ENCODE measurements at places on chromosomes 6 and 20.

- DNase-seq, result no peak
Measured at GRCh38 chr6:119224095-119224701, 125.4 kb downstream of the MAN1A1 start.

DNA sequence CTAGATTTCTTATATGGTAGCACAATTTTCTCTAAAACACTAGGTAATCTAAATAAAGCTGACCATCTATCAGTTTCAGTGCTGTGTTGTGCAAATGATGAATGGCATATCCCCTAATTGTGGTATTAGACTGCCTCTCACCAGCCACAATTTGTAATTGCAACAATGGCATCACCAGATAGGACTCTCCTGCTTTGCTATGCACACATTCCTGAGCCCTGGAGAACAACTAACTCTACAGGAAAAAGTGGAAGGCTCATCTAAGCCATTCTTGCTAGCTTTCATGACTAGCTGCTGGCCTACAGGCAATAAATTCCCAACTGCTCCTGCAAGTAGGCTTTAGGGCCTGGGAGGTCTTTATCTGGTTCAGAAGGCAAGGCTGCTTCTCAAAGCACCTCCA lies 974.1 kb downstream of the EYS start:
- no peak for DNase-seq

- DNase-seq, result no peak
Measured at GRCh38 chr6:218153-219018, 73.9 kb upstream of the DUSP22 start.

DNA sequence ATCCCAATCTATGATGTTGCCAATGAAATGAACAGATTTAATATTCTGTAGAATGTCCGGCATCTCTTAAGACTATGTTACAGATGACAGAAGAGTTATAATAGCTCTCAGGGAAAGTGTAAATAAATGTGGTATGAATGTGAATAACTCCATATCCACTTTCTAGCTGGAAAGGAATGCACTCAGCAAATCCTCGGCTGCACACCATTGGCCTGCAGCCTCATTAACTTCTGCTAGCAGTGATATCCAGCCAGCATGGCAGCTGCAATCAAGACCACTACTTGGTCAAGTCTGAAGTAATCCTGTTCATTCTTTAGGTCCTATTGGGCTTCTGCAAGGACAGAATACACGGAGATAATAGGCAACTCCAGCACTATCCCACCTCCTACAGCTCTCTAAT lies 17.3 kb upstream of the MICA start:
- DNase-seq, result no peak

DNA sequence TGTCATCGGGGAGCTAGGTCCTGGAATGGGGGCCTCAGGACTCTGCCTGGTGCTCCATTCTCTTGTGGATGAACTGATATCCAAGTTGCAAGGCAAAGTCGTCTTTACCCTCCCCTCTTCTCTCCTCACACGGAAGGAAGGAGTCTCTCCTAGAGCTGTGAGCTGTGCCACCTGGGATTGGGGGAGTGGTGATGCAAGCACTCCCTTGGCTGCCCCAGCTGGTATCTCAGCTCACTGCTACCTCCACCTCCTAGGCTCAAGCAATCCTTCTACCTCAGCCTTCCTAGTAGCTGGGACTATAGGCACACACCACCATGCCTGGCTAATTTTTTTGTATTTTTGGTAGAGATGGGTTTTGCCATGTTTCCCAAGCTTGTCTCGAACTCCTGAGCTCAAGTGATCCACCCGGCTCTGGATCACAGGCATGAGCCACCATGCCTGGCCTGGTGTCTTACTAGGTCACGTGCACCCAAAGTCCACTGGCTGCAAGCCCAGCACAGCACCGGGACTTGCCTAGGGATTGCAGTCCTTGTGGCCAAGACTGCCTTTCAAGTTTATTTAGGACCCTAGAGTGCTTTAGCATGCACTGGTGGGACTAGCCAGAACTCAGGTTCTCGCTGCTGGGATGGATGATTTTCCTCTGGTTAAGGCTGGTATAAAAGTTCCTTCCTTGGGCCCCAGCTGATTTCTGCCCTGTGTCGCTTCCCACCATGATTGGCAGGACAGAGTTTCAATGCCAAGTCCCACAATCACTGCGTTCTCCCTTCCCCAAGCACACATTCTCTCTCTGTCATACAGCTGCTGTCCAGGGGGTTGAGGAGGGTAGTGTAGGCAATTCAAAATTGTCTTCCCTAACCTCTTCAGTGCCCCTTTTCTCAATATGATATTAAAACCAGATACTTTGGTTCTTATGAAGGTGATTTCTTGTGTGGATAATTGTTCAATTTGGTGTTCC lies 33.5 kb downstream of the SMAP1 start:
- no peak for DNase-seq

GRCh38 chr6:43891072-43891870 lies 121.3 kb downstream of the VEGFA start:
- no peak for DNase-seq

DNA sequence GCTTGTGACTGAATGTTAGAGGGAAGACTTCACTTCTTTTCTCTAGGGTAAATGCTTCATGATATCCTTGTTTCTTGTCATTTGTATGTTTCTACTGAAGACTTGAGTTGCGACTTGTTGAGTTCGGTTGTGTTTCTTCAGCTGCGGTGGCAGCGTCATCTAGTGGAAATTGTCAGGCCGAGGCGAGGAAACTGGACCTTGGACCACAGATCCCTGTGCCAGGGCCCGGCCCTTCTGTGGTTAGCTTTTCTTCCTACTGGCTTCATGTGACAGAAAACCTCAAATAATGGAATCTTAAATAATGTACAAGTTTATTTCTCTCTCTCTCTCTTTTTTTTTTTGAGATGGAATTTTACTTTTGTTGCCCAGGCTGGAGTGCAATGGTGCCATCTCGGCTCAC lies 12.4 kb downstream of the MTHFD1L start:
- no peak for DNase-seq

GRCh38 chr20:25280051-25280573 lies 32.2 kb downstream of the PYGB start:
- no peak for DNase-seq

GRCh38 chr6:143232849-143233248 lies 172.2 kb downstream of the AIG1 start:
- DNase-seq, result no peak

- DNase-seq, result peak; percentile 86
Measured at GRCh38 chr6:33313709-33314514, at the start of gene TAPBP. Gene TAPBP (minus strand): TSS chr6:33314078. CDS start chr6:33314041, 37 bp downstream.

DNA sequence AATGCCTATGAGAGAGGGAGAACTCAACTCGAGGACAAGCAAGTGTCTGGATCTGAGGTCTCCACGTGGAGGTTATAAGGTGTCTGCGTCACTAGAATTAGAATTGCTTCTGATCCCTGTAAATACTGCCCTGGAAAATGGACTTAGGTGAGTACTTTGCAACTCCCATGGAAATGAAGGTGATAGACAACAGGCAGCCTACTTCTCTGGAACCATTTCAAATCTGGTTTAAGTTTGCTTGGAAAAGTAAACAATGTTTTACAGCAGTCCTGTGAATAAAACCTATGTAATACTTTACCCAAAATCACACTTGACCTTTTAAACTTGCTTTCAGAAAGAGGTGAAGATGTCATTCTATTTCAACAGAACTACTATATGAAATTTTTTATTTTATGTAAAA lies 70.1 kb upstream of the TENT5A start:
- DNase-seq, result no peak

DNA sequence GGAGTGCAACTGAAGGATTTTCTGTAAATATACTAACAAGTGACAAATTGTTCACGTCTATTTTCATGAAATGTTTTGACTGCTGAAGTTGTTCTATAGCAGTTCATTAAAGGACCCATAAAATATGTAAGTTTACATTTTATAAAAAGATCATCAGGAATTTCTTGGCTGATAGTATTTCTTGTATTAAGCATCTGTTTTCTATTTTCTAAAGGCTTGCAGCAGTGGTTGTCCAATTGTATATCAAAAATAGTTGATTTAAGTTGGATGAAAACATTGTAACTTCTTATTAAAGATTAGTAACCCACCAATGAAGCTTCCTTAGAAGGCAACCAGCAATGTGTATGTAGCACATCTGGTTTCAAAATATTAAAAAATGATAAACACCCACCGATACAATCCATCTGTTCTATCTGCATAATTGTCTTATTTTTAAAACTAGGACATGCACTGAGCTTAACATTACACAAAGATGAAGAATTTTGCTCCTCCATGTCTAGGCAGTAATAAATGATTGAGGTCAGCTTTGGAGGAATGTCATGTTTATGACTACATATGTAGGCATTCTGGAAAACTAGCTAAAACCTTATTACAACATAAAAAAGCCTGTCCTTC lies 301.3 kb upstream of the TCF21 start:
- no peak for DNase-seq

DNA sequence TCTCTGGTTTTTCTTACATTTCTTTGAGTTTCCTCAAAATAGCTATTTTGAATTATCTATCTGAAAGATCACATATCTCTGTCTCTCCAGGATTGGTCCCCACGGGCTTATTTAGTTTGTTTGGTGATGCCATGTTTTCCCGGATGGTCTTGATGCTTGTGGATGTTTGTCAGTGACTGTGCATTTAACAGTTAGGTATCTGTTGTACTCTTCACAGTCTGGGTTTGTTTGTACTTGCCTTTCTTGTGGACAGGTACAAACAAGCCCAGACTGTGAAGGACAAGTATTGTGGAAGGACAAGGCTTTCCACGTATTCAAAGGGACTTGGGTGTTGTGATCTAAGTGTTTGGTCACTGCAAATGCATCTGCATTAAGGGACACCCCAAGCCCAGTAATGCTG lies 49.9 kb upstream of the TOP1 start:
- no peak for DNase-seq

DNA sequence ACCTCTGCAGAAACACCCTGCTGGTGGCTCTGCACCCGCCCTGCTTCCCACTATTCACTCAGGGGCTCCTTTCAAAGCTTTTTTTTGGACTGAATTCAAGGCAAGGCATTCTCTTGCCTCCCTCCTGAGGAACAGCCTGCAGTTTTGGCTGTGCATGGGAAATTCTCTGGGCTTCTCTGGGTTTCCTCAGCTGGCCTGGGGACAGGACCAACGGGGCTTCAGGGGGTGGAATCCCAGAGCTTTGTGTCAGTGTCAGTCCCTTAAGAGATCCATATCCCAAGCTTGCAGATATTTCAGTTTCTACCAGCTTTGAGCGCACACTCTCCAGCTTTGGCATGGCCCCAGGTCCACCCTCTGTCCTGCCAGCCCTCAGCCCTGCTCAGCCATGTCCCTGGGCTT lies 2.0 kb downstream of the SCRT2 start:
- DNase-seq, result no peak

DNA sequence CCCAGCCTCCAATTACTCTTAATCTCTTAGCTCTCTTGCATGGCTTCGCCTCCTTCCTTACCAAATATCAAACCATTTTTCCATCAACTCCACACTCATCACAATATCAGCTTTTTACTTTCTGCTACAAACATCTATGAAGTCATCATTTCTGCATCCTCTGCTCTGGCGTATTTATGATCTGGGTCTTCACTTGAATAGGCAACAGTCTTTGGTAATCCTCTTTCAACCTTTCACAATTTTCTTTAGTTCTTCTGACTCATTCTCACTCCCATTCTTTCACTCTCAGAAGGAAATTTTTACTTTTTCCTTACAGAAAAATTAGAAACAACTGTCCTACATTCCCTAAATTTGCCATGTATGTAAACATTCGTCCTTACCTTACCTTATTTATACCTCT lies 522.4 kb downstream of the HDGFL1 start:
- no peak for DNase-seq

- no peak for DNase-seq
Measured at GRCh38 chr6:80436663-80437062, 330.2 kb downstream of the BCKDHB start.

DNA sequence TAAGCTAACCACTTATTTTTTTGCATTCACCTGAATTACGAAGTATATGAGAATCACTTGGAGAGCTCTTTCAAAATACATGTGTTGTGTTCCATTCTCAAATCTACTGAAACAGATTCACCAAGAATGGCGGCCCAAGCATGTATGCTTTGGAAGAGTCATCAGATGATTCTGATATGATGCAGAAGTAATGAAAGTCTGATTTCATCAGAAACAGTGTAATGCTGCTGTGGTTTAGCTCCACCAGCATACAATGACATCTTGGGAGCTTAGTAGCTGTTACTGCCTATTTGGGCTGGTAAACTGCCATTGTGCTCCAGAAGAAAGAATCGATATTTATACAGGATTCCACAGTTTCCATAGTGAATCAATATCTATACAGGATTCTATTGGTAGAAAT lies 52.9 kb downstream of the UBR2 start:
- DNase-seq, result no peak

GRCh38 chr6:11766589-11767450 lies 11.8 kb downstream of the ADTRP start:
- DNase-seq, result no peak

- peak; percentile 94 for DNase-seq
Measured at GRCh38 chr20:3093861-3094361, 9.4 kb upstream of the AVP start.

- DNase-seq, result peak; percentile 65
Measured at GRCh38 chr6:26087284-26088115, at the start of gene HFE. Gene HFE (plus strand): TSS chr6:26087429. CDS start chr6:26087441, 12 bp downstream.

DNA sequence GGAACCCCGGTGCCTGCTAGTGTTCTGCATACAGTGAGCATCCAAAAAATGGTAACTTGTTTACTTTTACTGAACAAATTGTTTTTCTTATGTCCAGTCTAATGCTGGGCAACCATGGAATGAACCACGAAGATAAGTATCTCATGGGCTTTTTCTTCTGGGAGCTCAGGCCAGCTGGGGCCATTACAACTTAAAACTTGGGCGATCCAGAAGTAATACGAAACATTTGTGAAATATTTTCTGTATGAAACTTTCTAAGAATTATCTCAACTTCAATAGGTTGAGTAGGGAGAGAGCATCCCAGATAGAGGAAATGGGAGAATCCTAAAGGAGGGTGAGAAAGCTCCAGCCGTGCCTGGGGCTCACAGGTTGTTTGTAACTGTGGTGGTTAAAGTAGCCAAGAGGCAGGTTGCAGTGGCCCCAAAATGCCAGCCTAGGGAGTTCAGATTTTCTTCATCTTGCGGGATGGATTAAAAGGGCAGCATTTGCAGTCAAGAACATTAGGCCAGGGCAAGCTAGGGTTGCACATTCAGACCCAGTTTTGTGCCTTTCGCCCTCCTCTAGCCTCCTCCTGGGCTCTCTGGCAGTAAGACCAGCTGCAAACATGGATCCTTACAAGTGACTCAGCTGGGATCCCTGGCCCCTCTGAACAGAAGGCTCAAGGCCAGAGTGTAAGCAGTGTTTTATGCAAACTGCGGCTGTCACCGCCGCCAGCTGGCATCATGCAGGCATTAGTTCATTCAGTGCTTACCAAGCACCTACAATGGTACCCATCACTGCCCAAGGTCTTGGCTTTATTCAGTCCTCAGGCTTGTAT lies 41.5 kb downstream of the ELMO2 start:
- DNase-seq, result no peak

- no peak for DNase-seq
Measured at GRCh38 chr6:71228461-71229041, 60.1 kb upstream of the OGFRL1 start.
